ENCODE measurements at places on chromosomes 13 and 19.
A peak's percentile ranks its signal among the peaks of the same experiment; 100 is the strongest.

DNA sequence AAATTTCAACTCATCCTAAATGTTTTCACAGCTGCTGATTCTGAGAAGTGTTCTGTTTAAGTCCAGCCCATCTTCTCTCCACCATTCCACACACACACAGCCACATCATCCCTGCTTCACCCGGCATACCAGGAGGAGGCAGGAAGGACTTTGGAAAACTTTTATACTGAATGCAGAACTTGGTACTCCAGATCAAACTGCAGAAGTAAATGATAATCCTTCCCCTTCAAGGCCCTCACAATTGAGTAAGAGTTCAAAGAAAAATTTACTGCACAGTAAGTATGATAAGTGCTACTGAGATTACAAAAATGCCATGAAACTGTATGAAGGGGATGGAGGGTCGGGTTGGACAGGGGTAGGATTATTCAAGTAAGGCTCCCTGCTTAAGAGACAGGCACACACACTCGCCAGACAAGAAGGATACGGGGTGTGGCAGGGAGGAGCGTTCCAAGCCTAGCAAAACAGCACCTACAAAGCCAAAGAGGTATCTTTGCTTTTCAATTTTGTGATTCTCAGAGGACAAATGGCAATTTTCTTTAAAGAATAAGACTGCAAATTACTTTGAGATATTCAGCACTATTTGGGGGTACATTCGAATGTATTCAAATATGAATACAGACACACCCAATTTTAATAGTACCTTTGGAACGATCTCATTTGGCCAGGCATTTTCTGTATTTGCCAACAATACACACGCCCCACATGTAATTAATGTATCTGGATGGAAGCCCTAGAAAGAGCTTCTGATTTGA lies 2.5 kb downstream of the USP12 start:
- no peak for DNase-seq

DNA sequence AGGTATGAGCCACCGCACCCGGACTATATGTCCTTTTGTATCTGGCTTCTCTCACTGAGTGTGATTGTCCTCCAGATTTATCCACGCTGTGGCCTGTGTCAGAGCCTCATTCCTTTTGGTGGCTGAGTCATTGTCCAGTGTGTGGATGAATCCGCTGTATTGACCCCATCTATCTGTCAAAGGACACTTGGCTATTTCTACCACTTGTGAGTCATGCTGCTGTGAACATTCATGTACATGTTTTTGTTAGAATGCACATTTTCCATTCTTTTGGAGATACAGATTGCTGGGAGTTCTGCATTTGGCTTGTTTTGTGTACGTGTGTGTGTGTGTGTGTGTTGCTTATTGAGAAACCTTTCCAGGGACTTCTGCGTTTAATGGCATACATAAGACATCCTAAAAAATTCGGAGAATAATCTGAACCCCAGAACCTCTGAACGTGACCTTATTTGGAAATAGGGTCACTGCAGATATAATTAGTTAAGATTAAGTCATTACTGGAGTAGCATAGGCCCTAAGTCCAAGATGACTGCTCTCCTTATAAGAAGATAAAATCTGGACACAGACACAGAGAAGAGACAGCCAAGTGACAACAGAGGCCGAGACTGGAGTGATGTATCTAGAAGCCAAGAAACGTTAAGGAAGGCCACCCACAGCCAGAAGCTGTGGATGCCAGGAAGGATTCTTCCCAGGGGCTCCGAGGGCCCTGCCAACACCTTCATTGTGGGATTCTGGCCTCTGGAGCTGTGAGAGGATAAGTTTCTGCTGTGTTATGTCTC lies 4.9 kb upstream of the GIPC3 start:
- DNase-seq, result no peak

- no peak for DNase-seq
Measured at GRCh38 chr13:107497661-107498060, 717.7 kb downstream of the LIG4 start.

DNA sequence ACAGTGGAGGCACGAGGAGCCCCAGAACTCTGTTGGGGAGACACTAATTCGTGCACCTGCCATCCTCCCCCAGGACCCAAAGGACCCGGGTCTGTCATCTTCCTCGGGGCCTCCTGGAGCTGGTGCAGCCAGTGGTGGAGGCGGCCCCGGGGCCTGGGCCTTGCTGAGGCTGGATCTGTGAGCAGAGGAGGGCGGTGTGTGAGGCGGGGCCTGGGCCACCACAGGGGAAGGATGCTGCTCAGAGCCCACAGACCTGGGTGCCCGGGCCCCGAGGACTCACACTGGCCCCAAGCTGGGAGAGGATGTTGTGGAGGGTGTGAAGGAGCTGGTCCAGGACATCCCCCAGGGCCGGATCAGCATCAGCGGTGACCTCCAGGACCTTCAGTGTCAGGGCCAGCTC lies 8.3 kb downstream of the IFNL3 start:
- peak; percentile 19 for DNase-seq

DNA sequence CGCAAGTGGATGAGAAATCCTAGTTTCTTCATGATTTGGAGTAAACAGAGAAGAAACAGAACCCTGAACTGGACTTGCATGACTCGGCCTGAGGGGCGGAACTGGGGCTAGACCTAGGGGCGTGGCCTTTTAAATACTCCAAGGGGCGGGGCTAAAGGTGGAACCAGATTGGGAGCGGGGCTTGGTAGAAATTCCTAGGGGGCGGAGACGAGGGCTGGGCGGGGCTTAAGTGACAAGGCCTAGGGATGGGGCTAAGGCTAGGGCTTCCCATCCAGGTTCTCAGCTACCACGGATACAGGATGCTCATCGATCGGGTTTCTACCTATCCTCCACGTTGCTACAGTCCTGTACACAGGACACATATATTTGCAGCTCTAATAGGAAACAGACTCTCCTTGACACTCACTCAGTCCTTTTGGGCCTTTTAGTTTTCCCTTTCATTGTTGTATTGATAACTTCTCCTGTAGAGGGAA lies 372 bp upstream of the ZNF699 start:
- no peak for DNase-seq

- no peak for DNase-seq
Measured at GRCh38 chr13:28741084-28741491, 22.3 kb upstream of the SLC46A3 start.

DNA sequence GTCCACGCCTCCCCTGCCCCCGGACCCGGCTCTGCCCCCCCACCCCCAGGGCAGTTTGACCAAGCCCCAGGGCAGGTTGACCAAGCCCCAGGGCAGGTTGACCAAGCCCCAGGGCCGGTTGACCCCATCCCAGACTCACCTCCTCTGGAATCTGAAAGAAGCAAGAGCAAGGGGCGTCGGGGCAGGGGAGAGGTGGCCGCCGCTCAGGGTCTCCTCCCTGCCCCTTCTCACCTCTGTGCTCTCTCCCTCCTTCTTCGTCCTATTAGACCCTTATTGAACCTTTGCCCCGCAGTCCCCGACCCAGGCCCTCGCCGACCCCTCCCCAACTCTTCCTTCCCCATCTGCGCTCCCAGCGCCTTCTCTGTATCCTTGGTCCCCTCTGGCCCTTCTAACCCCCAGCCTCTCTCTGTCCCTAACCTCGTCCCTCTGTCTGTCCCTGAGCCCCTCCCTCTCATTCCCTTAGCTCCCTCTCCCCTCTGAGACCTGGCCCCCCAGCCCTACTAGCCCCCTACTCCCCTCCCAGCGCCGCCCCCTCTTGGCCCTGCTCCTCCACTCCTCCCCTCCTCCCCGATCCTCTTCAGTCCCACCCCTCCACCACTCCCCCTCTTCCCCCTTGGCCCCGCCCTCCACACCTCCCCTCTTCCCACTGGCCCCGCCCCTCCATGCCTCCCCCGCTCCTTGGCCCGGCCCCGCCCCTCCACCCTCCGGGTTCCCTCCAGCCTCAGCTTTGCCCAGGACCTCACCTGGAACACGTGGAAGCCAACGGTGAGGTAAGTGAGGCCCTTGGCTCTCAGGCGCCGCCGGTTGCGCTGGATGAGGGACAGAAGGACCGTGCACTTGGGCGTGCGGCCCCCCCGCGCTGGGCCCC lies 7.6 kb downstream of the CAPN12 start:
- DNase-seq, result peak; percentile 57

DNA sequence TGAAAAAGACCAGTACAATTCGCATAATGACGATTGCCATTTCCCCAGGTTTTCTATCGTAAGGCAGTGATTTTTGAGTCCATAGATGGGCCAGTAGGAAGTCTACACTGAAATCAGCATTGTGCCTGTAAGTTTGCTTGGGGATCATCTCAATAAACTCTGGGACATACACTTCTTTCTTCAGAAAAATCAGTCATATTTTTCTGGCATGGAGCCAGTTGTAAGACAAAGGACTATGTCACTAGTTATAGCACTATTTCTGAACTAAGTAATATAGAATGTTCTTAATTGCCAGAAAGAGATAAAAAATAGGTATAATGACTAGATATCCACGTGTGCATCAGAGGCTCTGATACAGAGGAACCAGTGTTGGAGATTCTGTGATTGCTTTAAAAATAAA lies 243.5 kb downstream of the LMO7 start:
- DNase-seq, result no peak

GRCh38 chr19:35329323-35329722 lies 336 bp downstream of the CD22 start:
- no peak for DNase-seq

All from naive thymus-derived CD8-positive, alpha-beta T cell (primary cell).